Esophagus muscularis mucosa (tissue), 4 donors: ENCODE measurements at places on chromosomes 5 and 9. TPM values are rescaled to one million over a fixed set of nuclear protein-coding genes. Genes with fewer than 3 reads are reported as not detected.
A peak's percentile ranks its signal among the peaks of the same experiment; 100 is the strongest.

Gene TAF1L
- not detected for total RNA-seq

Gene RPS23
- 3,337 TPM for total RNA-seq

Gene SLC4A9
- not detected for total RNA-seq

GRCh38 chr5:137778772-137779564 lies 24.8 kb upstream of the HNRNPA0 start:
- H3K4me1 ChIP-seq = no peaks in the 10 kb centered on the region
- DNase-seq = no peak
- no peak overlapping the region for H3K27ac ChIP-seq
- no peak overlapping the region for H3K4me3 ChIP-seq
- no peaks in the 10 kb centered on the region for H3K27me3 ChIP-seq
- no peaks in the 10 kb centered on the region for H3K36me3 ChIP-seq

GRCh38 chr9:72169178-72169577 lies 19.9 kb downstream of the GDA start:
- no peaks in the 10 kb centered on the region for H3K36me3 ChIP-seq
- H3K27ac ChIP-seq = no peak overlapping the region
- H3K27me3 ChIP-seq = no peaks in the 10 kb centered on the region
- DNase-seq = no peak

- H3K27me3 ChIP-seq = no peaks in the 10 kb centered on the region
- DNase-seq = no peak
- no peak overlapping the region for H3K4me3 ChIP-seq
- H3K4me1 ChIP-seq = no peaks in the 10 kb centered on the region
Measured at GRCh38 chr9:12860998-12861397, 86.2 kb downstream of the LURAP1L start.

- DNase-seq = no peak
- H3K4me3 ChIP-seq = peak overlapping the region; percentile 94
- no peaks in the 10 kb centered on the region for H3K27me3 ChIP-seq
- peak overlapping the region; percentile 81 for H3K27ac ChIP-seq
Measured at GRCh38 chr5:115263078-115263380, 352 bp upstream of the PGGT1B start.

DNA sequence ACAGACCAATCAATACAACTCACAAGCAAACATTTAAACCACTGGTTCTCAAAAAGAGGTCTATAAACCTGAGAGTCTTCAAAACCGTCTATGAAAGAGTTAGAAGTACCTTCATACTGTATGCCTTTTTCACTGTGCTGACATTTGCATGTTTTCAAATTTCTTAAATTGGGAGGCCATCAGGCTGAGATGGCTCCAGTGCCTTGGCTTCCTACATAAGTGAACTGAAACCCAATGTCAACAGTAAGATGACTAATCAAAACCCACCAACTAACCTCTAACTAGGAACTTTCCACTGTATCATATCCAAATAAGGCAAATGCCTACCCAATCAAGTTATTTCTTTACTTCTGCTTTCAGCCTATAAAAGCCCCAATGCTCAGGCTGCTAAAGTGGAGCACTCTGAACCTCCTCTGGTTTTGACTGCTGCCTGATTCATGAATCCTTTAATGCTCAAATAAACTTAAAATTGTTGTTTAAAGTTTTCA lies 35.1 kb downstream of the FAM13B start:
- H3K4me3 ChIP-seq = no peak overlapping the region

- no peak overlapping the region for H3K27ac ChIP-seq
- H3K27me3 ChIP-seq = no peaks in the 10 kb centered on the region
- no peaks in the 10 kb centered on the region for H3K36me3 ChIP-seq
- H3K4me1 ChIP-seq = peaks cover 10% of the 10 kb centered on the region
Measured at GRCh38 chr9:121510766-121511550, 11.3 kb upstream of the GGTA1 start.

GRCh38 chr9:89941875-89942274 lies 337.1 kb downstream of the GADD45G start:
- no peak overlapping the region for H3K4me3 ChIP-seq
- no peaks in the 10 kb centered on the region for H3K27me3 ChIP-seq
- peak overlapping the region; percentile 79 for H3K27ac ChIP-seq
- no peak for DNase-seq
- peaks cover 51% of the 10 kb centered on the region for H3K4me1 ChIP-seq
- H3K36me3 ChIP-seq = no peaks in the 10 kb centered on the region

- no peak overlapping the region for H3K27ac ChIP-seq
- H3K27me3 ChIP-seq = no peaks in the 10 kb centered on the region
- no peaks in the 10 kb centered on the region for H3K4me1 ChIP-seq
- H3K36me3 ChIP-seq = no peaks in the 10 kb centered on the region
- DNase-seq = no peak
Measured at GRCh38 chr9:79862921-79863890, 291.4 kb downstream of the TLE4 start.

- H3K4me3 ChIP-seq = no peak overlapping the region
- no peaks in the 10 kb centered on the region for H3K36me3 ChIP-seq
- no peak for DNase-seq
- H3K27me3 ChIP-seq = no peaks in the 10 kb centered on the region
- H3K4me1 ChIP-seq = no peaks in the 10 kb centered on the region
Measured at GRCh38 chr5:14068136-14068535, 75.0 kb upstream of the TRIO start.

- no peaks in the 10 kb centered on the region for H3K27me3 ChIP-seq
- no peaks in the 10 kb centered on the region for H3K36me3 ChIP-seq
- DNase-seq = no peak
- no peak overlapping the region for H3K4me3 ChIP-seq
- no peaks in the 10 kb centered on the region for H3K4me1 ChIP-seq
- H3K27ac ChIP-seq = no peak overlapping the region
Measured at GRCh38 chr5:10669983-10670382, 91.1 kb downstream of the DAP start.

- no peaks in the 10 kb centered on the region for H3K27me3 ChIP-seq
- H3K4me1 ChIP-seq = no peaks in the 10 kb centered on the region
- DNase-seq = no peak
- no peak overlapping the region for H3K27ac ChIP-seq
- peaks cover 90% of the 10 kb centered on the region for H3K36me3 ChIP-seq
Measured at GRCh38 chr5:66174338-66174737, 30.2 kb downstream of the SREK1 start.

- H3K27ac ChIP-seq = no peak overlapping the region
- H3K4me1 ChIP-seq = no peaks in the 10 kb centered on the region
- H3K27me3 ChIP-seq = no peaks in the 10 kb centered on the region
Measured at GRCh38 chr5:6780802-6781391, 67.7 kb downstream of the TENT4A start.

GRCh38 chr5:57684299-57684702 lies 201.7 kb upstream of the ACTBL2 start:
- no peak for DNase-seq
- no peak overlapping the region for H3K4me3 ChIP-seq
- no peak overlapping the region for H3K27ac ChIP-seq
- no peaks in the 10 kb centered on the region for H3K36me3 ChIP-seq
- no peaks in the 10 kb centered on the region for H3K27me3 ChIP-seq
